ENCODE measurements at places on chromosomes 5 and 9. TPM values are rescaled to one million over a fixed set of nuclear protein-coding genes. Genes with fewer than 3 reads are reported as not detected.
A peak's percentile ranks its signal among the peaks of the same experiment; 100 is the strongest.

GRCh38 chr9:94936419-94936818 lies 209.9 kb downstream of the AOPEP start:
- DNase-seq: no peak

DNA sequence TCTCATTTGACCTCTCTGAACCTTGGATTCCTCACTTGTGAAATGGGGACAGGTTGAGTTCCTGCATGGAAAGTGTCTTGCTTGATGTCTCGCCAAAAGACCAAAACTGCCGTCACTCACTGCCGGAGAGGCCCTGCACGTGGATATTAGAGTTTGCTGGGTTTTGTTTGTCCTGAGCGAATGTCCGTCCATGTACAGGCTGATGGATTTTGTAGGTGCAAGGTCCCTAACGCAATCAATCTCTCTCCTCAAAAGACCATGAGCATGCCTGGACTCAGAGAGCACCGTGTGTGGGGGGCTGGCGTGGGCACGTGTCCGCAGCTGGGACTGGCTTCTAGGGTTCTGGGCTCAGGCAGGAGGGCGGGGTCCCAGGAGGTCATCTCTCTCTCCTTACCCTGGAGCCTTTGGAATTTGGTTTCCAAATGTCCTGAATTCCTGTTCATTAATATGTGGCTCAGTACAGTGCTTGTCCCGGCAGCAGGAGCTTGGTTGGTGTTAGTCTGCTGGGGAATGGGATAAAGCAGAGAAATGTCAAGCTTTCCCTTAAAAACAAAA lies 146.0 kb upstream of the IER5L start:
- DNase-seq: no peak

- DNase-seq: no peak
Observed at GRCh38 chr5:76747706-76748105, 31.8 kb downstream of the F2R start.

DNA sequence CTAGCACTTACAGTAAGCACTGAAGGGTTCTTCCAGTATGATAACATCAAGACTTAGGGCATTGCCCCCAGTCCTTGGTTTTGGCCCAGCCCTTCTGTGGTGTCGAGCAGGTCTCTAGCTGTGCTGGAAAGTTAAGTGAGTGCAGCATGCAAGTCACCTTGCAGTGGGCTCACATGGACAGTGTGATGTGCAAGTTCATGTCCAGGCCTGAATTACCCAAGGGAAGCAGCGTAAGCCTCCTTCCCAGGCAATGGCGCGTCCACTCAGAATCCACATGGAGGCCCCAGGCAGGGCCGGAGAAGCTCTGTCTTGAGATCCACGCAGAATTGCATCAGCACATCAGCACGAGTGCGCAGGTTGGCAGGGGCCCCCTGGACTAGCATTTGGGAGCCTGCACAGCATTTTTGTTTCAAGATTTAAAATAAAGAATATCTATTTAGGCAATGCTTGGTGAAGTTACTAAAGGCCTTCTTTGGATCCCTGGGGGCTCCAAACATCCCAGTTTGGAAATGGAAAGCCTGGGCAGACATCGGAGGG lies 108.4 kb upstream of the ALDH1B1 start:
- no peak for DNase-seq

- no peak for DNase-seq
Observed at GRCh38 chr5:73491155-73491554, 7.1 kb upstream of the BTF3 start.

DNA sequence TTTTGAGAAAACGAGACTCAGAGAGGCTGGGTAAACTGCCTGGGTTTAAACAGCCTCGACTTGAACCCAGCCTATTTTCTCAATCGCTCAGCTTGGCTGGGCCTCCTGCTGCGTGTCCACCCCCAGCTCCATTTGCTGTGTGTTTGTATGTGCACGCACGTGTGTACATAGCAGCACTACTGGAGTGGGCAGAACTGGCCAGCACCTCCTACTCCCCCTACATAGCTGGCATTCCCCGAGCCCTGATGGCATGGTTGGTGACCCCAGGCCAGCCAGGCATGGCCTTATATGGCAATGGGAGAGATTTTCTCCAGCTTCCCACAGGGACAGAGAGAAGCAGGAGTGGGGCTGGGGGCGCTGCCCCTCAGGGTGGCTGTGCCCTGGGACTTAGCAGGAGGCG lies 4.1 kb downstream of the AIF1L start:
- DNase-seq: no peak

- peak; percentile 74 for DNase-seq
Observed at GRCh38 chr5:131795879-131796792, 681 bp downstream of the FNIP1 start.

- no peak for DNase-seq
Observed at GRCh38 chr9:107281184-107281583, 1.9 kb upstream of the RAD23B start.

- DNase-seq: peak; percentile 50
Observed at GRCh38 chr5:98770209-98770910, 3.1 kb upstream of the RGMB start.

DNA sequence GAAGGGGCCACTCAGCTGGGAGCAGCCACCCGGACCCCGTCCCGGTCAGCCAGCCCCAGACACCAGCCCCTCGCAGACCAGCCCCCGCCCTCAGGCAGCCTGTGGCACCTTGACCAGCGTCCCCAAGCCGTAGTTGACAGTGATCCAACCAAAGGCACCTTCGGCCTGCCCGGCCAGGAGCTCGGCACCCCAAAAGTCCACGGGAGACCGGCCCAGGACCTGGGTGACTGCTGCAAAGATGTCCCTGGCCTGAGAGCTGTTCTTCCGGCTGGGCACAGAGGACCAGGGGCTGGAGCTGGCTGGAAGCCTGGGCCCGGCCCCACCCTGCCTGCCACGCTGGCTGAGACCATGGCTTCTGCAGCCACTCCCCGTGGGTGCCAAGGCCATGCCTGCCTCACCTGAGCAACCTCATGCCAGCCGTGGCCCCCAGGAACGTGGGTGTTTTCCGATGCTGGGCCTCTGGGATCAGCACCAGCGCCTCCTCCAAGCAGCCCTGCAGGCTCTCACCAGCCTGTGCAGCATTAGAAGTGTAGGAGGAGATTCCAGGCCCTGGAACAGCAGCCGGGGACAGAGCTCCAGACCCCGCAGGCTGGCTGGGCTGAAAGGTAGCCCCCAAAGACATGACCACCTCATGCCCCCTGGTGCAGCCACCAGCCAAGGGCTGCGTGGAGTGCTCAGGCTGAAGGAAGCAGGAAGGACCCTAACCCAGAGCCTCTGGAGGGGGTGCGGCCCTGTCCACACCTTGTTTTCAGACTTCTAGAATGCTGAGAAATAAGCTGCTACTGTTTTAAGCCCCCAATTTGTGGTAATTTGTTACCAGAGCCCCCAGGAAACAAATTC lies 4.2 kb downstream of the ENTPD8 start:
- no peak for DNase-seq

GRCh38 chr9:137486141-137486490 lies 27.0 kb upstream of the NSMF start:
- DNase-seq: no peak

The ENTPD8 gene
- not detected for total RNA-seq

The MEIKIN gene
- total RNA-seq: not detected

The MYO10 gene
- 62.0 TPM for total RNA-seq

All from MG63 (cell line).